Ureter (tissue), 1 donor: ENCODE measurements at places on chromosomes 1 and 21.

DNA sequence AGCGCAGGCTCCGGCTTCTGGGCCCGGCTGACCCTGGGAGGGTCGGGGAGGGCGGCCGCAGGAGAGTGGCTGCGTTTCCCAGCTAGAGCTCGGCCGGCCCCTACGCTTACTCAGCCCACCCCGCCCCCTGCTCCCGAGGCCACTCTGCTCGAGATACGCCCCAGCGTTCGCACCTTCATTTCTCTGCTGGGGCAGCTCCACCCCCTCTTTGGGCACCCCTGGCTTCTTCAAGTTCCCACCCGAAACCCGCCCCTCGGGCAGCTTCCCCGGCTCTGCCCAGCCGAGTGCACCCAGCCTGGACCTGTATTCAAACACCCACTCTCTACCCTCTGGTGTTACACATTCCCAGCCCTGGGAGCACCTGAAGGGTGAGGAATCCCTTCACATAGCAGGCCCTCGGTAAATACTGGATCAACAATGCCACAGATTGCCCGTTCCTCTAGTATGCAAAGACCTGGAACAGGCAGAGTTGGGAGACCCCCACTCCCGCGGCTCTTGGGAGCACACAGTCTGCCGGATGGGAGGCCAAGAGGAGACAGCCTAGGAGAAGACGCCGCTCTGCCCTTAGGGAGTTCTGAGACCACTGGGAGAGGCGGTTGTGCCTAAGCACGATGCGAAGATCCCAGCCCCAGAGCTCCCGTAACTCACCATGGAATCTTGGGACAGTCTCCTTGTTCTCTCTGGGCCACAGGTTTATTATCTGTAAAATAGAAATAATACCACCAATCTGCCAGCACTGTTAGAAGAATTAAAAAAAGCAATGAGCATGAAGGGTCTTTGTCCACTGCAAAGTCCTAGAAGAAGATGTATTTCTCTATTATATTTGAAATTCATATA, 566 bp upstream of the PAQR7 start:
- DNase-seq: peak; percentile 72

DNA sequence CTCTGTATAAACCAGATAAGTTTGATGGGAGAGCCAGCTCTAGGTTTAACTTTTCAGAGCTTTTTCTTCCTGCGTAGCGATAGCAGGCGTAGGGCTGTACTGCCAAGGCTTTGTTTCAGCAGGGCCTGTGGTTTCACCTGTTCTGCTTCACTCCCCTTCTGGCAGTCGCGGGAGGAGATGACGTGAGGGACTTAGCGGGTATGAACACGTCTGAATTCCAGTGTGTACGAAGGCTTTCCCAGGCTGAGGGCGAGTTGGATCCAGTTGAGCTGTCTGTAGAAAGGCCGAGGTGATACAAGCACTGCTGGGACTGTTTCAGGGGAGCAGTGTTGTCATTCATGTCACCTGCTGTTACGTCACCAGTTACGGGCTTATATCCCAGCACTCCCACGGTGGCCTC, 21.2 kb downstream of the PEX14 start:
- peak; percentile 91 for DNase-seq

DNA sequence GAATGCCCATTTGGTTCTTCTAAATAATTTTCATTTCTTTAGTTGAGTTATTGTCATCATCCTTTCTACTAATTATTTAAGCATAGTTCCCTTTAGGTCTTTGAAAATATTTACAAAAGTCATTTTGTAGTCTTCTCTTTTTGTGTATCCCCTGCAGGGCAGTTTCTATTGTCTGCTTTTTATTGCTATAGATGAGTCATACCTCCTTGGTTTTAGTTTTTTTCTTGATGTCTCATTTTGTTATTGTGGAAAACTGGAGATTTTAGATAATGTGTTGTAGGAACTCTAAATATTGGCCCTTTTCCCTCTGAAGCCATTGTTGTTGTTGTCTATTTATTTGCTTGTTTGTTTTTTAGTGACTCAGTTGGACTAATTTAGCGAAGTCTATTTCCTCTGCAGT, 387.9 kb downstream of the NUF2 start:
- DNase-seq: no peak

- no peak for DNase-seq
These were observed 7.1 kb upstream of the MAP1LC3C start for GRCh38 chr1:242005866-242006535.
